Neural crest cell (in vitro differentiated cells): ENCODE measurements at places on chromosomes 12 and 14. TPM values are rescaled to one million over a fixed set of nuclear protein-coding genes. Genes with fewer than 3 reads are reported as not detected.

DNA sequence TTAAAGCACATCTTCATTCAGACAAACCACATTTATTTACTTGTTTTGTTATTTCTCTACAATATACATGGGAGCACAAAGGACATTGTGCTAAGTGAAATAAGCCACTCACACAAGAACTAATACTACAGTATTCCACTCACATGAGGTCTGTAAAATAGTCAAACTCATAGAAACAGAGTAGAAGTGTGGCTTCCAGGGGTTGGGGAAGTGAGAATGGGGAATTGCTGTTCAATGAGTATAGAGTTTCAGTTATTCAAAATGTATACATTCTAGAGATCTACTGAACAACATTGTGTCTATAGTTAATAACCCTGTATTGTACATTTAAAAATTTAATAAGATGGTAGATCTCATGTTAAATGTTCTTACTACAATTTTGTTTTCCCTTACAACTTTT lies 88.8 kb downstream of the ATXN7L3B start:
- no peak for DNase-seq

The PIANP gene
- total RNA-seq = 8.6 and 8.7 TPM in 2 replicates

GRCh38 chr12:58844161-58844560 lies 76.1 kb downstream of the LRIG3 start:
- DNase-seq = no peak

The SAMD15 gene
- 4.3 and 7.8 TPM in 2 replicates for total RNA-seq

The MAX gene
- 64.2 and 69.3 TPM in 2 replicates for total RNA-seq

- no peak for DNase-seq
Measured at GRCh38 chr12:24889411-24889810, 59.5 kb downstream of the BCAT1 start.

The C14orf180 gene
- total RNA-seq = not detected in 2 replicates

The SNRNP35 gene
- 21.3 and 25.1 TPM in 2 replicates for total RNA-seq

DNA sequence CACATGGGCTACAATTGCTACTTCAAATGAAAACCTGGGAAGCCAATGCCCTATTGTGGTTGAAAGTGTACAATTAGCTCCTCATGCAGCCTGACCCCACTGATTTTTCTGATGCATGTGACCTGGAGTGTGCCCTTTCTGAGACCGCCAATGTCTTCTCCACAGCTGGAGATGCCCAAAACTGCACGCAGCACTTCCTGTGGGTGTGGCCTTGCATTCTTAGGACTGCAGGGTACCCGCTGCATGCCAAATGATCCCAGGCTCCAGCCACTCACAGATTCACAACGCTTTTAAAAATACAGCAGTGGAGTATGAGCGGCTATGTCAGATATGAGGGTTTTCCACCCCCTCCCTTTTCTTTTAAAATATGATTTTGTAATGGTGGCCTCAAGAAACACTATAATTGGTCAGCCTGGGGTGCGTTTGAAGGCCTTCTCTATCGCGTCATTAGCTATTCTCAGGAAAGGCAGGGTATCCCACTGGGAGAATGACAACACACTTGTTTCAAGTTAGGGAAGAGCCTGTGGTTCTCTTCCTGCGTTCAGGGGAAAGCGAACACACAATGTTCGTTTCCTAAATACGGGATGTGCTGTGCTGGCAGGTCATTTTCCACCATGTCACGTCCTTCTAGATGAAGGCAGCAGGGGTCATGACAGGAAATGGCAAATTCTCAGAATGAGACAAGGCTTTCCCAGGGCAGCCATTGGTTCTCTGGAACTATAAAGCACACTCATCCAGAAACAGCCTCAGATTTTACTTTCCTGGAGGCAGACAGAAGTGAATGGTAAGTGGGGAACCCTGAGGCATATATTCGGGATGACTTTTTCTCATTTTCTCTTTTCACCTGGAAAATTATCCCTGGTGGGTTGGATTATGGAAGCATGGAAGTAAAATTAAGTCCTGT lies at the start of gene APOLD1:
Gene APOLD1, plus strand, starts transcription at position 749 of the 904 bp plus-strand sequence. Its CDS starts 33 bp downstream, at position 782.
- no peak for DNase-seq

GRCh38 chr12:15562263-15562662 lies 226.9 kb downstream of the EPS8 start:
- no peak for DNase-seq

GRCh38 chr12:25557830-25558436 lies 4.8 kb upstream of the LMNTD1 start:
- peak; percentile 17 for DNase-seq

GRCh38 chr14:84436528-84436927 lies 1093.4 kb upstream of the FLRT2 start:
- no peak for DNase-seq

DNA sequence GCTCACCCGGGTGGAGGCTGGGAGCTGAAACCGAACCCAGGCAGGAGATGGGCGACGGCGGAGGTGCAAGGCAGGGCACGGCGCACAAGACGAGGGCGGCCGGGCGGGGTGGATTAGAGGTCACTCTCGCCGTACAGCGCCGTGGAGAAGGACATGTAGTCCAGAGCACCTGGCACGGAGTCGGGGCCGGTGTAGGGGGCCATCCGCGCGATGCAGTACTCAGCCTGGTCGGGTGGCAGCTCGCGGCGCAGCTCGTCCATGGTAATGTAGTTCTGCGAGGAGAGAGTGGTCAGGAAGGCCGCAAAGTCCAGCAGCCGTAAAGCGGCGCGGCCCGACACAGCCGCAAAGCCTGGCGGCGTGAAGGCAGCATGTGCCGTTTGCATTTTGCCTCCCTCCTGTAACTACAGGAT lies 81.9 kb upstream of the ZFP36L1 start:
- no peak for DNase-seq

DNA sequence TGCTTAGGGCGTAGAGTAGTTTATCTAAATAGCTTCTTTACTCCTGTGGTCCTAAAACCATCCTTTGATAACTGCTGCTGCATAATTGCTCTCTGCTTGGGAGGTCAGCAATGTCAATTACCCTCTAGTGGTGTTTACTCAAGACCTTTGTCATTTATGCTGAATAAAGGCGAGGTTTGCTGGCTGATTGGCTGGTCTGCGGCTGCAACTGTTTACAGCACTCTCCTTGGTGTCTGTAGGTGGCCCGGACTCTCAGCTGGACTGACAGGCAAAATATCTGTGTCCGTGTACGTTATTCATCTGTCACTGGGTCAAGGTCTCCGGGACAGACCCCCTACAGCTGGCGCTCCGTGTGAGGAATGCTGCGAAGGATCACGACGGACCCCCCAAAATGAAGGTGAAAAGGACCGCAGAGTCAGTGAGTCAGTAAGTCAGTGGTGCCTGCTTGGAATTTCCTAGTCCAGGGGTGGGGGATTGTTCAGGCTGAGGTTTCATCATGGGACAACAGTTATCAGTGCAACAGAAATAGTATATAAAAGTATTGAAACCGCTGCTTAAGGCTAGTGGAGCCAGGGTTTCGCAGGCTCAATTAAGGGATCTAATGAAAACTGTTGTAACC lies 253.3 kb upstream of the DIO2 start:
- DNase-seq = no peak

The KLRK1 gene
- total RNA-seq = not detected in 2 replicates

The RD3L gene
- not detected in 2 replicates for total RNA-seq

- no peak for DNase-seq
Measured at GRCh38 chr12:66168410-66168809, 1.4 kb downstream of the TMBIM4 start.

GRCh38 chr12:77179515-77179914 lies 114.1 kb upstream of the E2F7 start:
- DNase-seq = no peak

GRCh38 chr12:104955703-104956102 lies 2.4 kb downstream of the SLC41A2 start:
- no peak for DNase-seq

GRCh38 chr12:32257695-32258496 lies 141.5 kb upstream of the FGD4 start:
- no peak for DNase-seq

The ADCY6 gene
- 79.5 and 81.0 TPM in 2 replicates for total RNA-seq

- DNase-seq = no peak
Measured at GRCh38 chr14:84527706-84528105, 1002.2 kb upstream of the FLRT2 start.

The EML1 gene
- total RNA-seq = 36.7 and 40.1 TPM in 2 replicates

The BEGAIN gene
- 3.0 and 4.8 TPM in 2 replicates for total RNA-seq

The TAS2R42 gene
- not detected in 2 replicates for total RNA-seq

- DNase-seq = no peak
Measured at GRCh38 chr12:114998118-114998749, 314.3 kb upstream of the TBX3 start.

GRCh38 chr14:67418401-67419191 lies 6.6 kb upstream of the PLEK2 start:
- no peak for DNase-seq

The EEA1 gene
- total RNA-seq = 19.9 and 26.0 TPM in 2 replicates

GRCh38 chr14:58954052-58954451 lies 234.4 kb upstream of the DAAM1 start:
- DNase-seq = no peak

The GALNT8 gene
- 7.6 and 7.9 TPM in 2 replicates for total RNA-seq

DNA sequence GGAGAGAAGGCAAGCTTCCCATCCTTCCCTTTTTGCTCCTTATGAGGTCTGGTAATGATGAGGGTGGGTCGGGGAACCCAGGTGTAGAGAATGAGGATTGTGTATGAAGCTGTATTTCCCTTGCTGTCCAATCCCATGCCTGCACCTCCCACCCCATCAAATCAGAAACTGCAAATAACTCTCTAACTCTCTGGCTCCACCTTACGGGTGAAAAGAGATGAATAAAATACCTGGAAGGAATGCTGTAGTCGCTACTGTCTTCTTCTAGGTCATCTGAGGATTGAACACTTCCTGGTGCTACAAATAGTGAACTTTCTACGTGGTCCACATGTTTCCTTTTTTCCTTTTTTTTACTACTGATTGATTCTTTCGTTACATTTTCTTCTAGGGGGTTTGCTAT lies 38.9 kb upstream of the DICER1 start:
- no peak for DNase-seq

The BATF gene
- not detected in 2 replicates for total RNA-seq

DNA sequence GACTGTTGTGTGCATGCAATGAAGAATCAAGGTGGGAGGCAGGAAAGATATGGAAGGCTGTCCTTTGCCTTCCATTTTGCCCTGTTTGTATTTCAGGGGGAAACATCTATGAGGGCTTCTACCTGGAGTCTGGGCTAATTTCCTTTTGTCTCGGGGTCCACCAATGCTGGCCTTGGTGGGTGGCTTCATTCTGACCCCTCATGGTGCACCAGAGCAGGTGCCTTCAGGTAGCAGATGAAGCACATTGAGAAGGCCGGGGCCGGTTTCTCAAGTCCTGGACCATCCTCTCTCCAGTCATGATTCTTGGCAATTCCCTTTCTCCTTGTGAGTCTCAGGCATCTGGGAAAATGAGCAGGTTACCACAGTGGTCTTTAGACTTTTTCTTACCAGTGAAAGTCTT lies 47.2 kb downstream of the RPH3A start:
- DNase-seq = no peak

The KCNC2 gene
- total RNA-seq = not detected in 2 replicates

DNA sequence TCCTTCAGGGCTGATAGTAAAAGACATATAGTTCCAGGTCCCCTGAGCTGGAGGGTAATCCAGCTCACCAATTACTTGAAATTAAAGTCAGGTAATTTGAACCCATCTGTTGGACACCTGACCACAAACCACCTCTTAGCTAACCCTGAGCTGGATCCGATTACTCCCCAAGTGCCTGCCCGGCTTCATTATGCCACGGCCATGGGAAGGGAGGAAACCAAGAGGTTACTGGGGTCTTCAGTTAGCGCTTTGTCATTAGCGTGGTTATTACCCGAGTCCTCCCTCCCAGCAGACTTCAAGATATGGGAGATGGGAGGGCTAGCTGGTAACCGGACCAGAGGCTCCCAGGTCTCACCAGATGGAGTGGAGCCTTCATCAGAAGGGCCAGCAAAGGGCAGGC lies 1071.4 kb downstream of the BCL11B start:
- no peak for DNase-seq

The MIP gene
- not detected in 2 replicates for total RNA-seq

- DNase-seq = no peak
Measured at GRCh38 chr14:62081951-62082350, 319.7 kb downstream of the SNAPC1 start.

DNA sequence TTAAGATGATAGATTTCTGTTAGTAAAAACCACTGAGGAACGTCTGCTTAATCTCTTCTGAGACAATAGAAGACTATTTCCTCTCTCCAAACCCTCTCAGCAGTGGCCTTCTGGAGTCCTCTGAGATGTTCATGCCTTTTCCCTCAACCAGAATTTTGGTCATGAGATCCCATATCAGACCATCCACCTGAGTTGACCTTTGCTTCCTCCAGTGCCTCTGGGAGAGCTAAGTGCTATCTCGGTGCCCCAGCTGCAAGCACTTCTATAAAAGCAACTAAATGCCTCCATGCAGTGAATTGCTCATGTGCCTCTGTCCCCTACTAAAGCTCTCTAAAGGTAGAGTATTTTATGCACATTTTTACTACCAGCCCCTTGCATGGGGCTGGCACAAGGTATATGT lies 172.8 kb upstream of the BCL2L14 start:
- DNase-seq = no peak

DNA sequence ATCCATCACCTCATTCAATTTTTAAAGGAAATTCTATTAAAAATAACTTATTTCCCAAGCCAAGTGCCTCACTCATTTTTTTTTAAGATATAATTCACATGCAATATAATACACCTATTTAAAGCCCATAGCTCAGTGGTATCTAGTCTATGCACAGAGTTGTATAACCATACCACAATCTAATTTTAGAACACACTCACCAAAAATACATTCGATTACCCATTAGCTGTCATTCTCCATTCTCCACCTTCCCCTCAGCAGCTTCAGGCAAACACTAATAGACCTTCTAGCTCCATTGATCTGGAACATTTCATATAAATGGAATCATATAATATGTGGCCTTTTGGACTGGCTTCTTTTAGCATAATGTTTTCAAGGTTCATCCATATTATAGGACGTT lies 49.5 kb downstream of the CLMN start:
- no peak for DNase-seq

The MEG3 gene
- total RNA-seq = 0.96 and 1.0 TPM in 2 replicates

The SERPINA1 gene
- total RNA-seq = not detected in 2 replicates

The ATP6V1D gene
- 51.2 and 52.9 TPM in 2 replicates for total RNA-seq

The TNFRSF1A gene
- 41.5 and 47.7 TPM in 2 replicates for total RNA-seq

The PTPRB gene
- total RNA-seq = 0.59 and 0.93 TPM in 2 replicates

GRCh38 chr14:51836417-51836816 lies 24.0 kb upstream of the GNG2 start:
- DNase-seq = no peak

The SYT1 gene
- total RNA-seq = 17.4 and 19.5 TPM in 2 replicates

GRCh38 chr12:65524666-65525065 lies 246.2 kb downstream of the MSRB3 start:
- no peak for DNase-seq

GRCh38 chr14:58712357-58712756 lies 74.6 kb downstream of the DACT1 start:
- DNase-seq = no peak

The MYF5 gene
- not detected in 2 replicates for total RNA-seq

The OR6C2 gene
- not detected in 2 replicates for total RNA-seq

DNA sequence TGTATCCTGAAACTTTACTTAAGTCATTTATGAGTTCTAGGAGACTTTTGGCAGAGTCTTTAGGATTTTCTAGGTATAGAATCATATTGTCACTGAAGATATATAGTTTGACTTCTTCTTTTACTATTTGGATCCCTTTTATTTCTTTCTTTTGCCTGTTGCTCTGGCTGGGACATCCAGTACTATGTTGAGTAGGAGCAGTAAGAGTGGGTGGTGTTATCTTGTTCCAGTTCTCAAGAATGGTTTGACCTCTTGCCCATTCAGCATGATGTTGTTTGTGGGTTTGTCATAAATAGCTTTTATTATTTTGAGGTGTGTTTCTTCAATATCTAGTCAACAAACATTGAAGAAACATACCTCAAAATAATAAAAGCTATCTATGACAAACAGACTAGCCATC lies 35.0 kb downstream of the LIN7A start:
- no peak for DNase-seq

The RHOJ gene
- total RNA-seq = 28.0 and 34.6 TPM in 2 replicates

The ACOT6 gene
- total RNA-seq = not detected in 2 replicates

The ANAPC5 gene
- 111 TPM in 2 replicates for total RNA-seq
